ENCODE measurements at places on chromosomes 16 and 17. TPM values are rescaled to one million over a fixed set of nuclear protein-coding genes. Genes with fewer than 3 reads are reported as not detected.
A peak's percentile ranks its signal among the peaks of the same experiment; 100 is the strongest.

- no peak for DNase-seq
These were observed 112.9 kb downstream of the GP2 start for GRCh38 chr16:20214401-20214800.

GRCh38 chr16:56973294-56973689, 11.5 kb downstream of the CETP start:
- no peak for DNase-seq

- DNase-seq = peak; percentile 39
These were observed 19.3 kb upstream of the KRT19 start for GRCh38 chr17:41547378-41547841.

DNA sequence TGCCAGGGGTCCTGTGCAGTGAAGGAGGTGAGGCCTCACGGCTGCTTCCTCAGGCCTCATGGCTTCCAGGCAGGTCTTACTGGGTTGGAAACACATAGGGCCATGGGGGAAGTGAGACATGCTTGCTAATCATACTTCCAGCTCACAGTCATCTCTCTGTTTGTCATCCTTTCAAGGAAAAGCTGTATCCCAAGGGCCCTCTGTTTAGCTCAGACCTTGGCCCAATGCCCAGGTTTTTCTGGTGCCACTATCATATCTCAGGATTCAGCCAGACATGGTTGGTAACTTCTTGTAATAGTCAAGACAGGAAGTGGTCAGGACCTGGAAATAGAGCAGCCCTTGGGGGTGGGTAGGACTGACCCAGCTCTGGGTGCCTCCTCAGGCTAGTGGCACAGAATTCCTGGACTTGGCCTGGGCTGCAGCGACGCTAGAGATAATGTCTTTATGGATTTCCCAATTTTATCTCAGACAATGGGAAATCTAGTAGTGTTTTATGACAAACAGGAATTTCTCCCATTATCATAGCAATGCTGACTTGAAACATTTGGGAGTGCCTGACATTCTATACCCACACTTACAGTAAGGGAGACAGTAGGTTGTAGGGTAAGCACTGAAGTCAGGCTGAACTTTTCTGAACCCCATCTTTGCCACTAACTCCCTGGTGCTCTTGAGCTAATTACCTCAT, 13.5 kb upstream of the ITGB3 start:
- peak; percentile 77 for DNase-seq

DNA sequence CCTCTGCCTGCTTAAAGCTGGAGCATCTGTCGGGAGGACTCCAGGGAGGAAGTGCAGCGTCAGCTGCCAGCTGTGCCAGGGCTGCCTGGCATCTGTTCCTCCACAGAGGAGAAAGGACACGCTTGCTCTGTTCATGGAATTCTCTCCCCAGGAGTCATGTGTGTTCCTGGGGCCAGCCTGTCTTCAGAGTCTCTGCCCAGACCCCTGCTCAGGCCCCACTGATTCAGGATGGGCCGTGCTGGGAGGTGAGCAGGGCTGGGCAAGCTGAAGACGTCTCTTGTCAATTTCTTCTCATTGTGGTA, 24.2 kb downstream of the CRISPLD2 start:
- no peak for DNase-seq

- DNase-seq = no peak
These were observed 3.8 kb upstream of the ZFP90 start for GRCh38 chr16:68535331-68535730.

DNA sequence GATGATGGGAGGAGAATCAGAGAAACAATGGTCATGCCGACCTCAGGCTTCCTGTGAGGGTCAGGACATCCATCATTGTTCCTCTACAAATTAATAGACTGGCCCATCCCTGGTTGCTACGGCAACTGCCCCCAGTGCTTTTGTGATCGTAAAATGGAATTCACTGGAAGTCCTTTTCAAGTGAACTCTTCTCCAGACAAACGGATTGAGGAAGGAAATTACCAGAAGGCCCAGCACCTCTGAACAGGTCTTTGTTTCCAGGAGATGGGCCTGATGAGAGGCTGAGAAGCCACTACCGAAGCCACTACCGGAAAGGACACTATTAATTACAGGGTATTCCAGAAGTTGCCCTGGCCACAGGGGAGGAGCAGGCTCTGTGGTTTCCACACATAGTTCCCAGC, 126.0 kb downstream of the MGAT5B start:
- no peak for DNase-seq

DNA sequence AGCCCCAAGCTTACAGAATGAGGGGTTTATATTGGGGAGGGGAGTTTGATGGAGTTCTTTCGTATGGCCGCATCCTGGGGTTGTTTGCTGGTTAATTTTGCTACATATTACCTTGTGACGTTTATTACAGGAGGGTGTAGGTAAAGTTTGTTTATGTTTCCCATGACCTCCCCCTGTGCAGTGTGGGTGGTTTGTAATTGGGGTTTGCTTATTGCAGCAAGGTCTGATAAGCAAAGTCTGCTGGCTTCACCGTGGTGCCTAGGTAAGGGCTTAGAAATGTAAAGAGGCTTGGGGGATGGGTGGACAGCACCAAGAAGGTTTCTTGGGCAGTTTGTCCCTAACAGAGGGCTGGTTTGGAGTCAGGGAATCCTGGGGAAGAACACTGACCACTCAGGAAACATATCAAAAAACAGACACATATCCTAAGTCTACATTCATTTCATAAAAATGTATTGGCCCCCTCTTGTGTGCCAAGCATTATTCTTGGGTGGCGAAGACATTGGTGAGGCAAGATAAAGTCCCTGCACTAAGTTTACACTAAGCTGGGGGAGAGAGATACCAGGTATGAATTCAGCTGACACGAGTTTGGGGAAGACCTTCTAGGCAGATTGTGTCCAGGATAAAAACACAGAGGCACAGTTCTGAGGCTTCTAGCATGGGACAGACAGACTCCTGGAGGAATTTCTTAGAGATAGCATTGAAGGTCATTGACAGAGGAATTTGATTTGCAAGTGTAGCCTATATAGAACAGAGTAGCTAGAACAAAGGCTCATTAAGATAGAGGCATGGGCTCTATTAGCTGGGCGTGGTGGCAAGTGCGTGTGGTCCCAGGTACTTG, 9.5 kb downstream of the ZNF764 start:
- no peak for DNase-seq

GRCh38 chr16:79850348-79850747, 249.8 kb upstream of the MAF start:
- DNase-seq = no peak

GRCh38 chr17:67511012-67511411, 133.9 kb downstream of the PITPNC1 start:
- DNase-seq = no peak

DNA sequence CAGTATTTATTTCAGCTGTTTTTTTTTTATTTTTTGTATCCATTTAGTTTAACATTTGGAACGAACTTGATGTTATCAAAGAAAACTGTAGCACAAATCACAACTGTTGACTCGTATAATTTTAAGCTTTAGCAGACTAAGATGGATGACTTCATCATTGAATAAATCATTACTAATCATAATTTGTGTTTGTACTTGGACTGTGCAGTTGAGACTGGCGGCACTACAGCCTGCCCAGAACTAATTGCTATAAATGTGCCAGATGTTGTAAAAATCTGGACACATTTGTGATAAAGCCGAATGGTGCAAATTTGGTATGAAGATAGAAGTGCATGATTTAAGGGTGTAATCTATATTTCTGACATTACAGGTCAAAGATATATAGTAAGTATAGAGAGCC, 897.7 kb upstream of the CDH8 start:
- no peak for DNase-seq

GRCh38 chr17:63753215-63753614, 11.6 kb upstream of the STRADA start:
- DNase-seq = no peak

ITGA2B gene
- not detected for total RNA-seq

ATAD5 gene
- total RNA-seq = 3.2 TPM

LPO gene
- 0.24 TPM for total RNA-seq

CCL16 gene
- not detected for total RNA-seq

ZKSCAN2 gene
- total RNA-seq = 7.6 TPM

C16orf96 gene
- total RNA-seq = 0.12 TPM
